ENCODE measurements at places on chromosomes 11 and 22.

DNA sequence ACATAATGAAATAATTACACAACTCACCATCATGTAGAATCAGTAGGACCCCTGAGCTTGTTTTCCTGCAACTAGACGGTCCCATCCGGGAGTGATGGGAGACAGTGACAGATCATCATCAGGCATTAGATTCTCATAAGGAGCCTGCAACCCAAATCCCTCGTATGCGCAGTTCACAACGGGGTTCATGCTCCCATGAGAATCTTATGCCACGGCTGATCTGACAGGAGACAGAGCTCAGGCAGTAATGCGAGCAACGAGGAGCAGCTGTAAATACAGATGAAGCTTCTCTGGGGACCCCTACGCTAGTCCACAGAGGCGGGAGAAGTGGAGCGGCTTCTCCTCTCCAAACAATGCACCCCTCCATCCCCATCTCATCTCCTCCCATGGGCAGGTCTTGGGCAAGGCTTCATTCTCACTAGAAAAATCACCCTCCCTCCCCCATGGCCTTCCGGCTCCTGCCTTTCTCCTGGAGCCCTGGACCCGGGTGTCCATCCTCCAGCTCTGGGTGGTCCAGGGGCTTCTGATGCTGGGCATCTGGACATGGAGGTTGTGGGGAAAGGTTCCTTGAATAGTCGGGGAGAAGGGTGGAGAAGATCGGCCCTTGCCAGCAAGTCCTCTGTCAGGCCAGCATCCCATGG, 16.2 kb upstream of the RAC2 start:
- no peak for DNase-seq

DNA sequence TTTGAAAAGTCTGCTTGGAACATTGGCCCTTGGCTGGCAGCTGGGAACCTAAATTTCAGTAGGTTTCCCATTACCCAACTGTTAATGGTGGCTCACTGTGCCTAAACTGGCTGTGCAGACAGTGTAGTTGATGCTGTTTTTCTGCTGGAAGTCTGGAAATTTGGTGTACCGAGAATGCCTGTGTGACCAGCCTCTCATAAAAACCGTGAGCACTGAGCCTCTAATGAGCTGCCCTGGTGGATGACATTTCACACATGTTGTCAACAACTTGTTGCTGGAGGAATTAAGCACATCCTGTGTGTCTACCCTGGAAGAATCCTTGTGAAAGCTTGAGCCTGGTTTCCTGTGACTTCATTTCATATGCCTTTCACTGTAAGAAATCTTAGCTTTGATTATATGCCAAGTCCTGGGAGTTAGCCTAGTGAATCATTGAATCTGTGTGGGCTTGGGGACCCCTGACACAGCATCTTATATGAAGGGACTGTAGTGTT, 131.1 kb downstream of the LDLRAD3 start:
- no peak for DNase-seq

- peak; percentile 2 for DNase-seq
Observed at GRCh38 chr22:26172389-26172990, 3.2 kb downstream of the SEZ6L start.

DNA sequence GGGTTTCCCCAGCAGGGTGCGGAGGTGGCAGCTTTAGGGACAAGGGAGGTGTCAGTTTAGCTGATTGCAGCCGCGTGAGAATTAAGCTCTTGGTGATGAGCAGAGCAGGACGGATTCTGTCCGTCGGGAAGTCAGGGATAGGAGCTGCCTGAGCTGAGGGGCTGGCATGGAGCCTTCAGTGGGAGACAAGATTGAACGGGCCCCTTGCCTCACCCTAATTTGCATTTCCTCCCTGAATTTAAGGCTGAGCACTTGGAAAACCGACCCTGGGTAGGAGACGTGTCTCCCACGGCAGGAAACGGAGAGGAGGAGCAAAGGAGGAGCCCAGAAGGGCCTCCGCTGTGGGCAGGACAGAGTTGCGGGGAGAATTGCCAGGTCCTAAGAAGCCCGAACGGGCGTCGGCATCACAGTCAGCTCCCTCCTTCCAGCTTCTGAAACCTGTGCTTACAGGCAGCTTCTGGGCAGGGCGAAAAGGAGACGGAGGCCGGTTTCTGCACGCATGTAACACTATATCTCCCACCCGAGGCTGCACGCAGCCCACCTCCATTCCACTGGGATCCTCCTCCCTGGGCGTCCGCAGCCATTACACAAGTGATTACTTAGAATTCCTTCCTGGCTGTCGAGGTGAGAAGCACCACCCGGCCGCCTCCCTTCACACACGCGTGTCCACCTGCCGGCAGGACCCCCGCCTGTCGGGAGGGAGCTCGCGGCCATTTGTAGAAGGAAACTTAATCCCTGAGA, 345.8 kb downstream of the BRD1 start:
- DNase-seq, result no peak

DNA sequence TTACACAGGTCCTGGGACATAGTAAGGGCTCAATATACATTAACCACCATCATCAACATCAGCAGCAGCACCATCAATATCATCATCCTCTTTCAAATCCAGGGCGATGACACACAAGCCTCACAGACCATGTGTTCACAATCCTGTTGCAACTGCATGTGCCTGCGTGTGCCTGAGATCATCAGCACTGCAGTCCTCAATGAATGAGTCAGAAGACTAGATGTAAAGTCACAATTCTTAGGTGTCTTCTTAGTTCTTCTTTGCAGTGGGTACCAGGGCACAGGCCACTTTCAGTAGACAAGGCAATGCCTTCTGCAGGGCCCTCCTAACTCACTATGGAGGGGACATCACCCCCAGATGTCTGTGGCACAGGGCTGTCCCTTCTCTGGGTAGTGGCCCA, 111.1 kb downstream of the MYO18B start:
- no peak for DNase-seq

- no peak for DNase-seq
Observed at GRCh38 chr22:48602805-48603518, 1224.7 kb downstream of the BRD1 start.

GRCh38 chr11:104570078-104570701, 328.1 kb downstream of the CASP12 start:
- DNase-seq, result no peak

GRCh38 chr11:122795307-122795706, 43.0 kb upstream of the CRTAM start:
- DNase-seq, result no peak

DNA sequence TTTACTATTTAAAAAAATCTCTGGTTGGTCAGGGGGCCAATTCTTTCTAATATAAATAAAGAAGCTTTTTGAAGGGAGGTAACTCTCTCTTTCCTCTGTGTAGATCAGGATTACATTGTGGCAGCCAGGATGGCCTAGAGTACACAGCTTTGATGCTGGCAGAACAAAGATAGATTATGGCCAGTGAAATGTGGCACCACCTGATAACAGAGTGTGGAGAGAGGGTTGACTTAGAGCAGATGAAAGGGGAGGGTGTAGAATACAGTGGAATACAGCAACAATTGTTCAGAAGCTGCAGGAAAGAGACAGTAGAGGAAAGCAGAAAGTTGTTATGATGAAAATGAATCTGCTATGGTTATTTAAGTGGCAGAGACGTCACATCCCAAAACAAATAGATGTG, 99.0 kb downstream of the FAR1 start:
- DNase-seq, result no peak

DNA sequence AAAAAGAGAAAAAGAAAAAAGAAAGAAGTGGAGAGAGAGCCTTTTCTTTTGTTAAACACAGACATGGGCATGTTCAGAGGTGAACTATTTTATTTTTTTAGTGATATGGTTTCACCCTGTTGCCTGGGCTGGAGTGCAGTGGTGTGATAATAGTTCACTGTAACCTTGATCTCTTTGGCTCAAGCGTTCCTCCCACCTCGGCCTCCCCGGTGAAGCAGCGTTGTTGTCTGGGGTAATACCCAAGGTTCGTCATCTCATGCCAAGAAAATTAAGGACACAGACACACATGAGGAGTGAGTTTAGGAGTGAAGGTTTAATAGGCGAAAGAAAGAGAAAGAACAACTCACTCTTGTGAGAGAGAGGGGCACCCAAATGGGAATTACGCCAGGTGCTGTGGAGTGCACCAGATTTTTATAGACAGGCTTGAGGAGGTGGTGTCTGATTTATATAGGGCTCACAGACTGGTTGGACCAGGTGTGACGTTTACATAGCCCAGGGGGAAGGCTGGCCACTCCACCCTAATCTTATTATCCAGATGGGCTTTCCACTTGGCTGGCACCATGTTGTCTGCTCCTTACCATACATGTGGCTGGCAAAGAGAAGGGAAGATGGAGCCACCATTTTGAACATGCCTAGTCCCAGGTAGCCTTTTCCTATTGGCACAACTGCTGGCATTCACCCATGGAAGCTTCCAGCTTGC, 42.3 kb downstream of the GRAMD1B start:
- no peak for DNase-seq

DNA sequence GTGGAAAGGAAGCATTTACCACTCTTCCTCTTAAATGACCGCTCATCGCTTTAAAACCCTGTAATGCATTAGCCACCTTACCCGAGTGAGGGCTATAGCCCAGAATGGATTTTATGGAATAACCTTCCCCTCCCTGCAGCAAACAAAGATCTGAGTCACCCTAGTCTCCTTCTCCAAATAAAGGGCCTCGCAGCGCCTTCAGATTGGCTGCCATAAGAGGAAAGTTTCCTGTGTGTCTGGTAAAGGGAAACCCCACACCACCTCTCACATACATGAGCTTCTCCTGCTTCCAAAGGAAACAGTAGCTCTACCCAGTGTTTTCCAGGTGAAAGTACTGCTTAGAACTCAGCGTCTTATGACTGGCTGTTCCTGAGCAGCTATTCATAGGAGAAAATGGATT, 47.8 kb downstream of the PPP2R1B start:
- DNase-seq, result no peak

- DNase-seq, result no peak
Observed at GRCh38 chr22:31177420-31178162, 17.6 kb downstream of the RNF185 start.

- DNase-seq, result no peak
Observed at GRCh38 chr11:62061356-62062222, 62.2 kb upstream of the INCENP start.

DNA sequence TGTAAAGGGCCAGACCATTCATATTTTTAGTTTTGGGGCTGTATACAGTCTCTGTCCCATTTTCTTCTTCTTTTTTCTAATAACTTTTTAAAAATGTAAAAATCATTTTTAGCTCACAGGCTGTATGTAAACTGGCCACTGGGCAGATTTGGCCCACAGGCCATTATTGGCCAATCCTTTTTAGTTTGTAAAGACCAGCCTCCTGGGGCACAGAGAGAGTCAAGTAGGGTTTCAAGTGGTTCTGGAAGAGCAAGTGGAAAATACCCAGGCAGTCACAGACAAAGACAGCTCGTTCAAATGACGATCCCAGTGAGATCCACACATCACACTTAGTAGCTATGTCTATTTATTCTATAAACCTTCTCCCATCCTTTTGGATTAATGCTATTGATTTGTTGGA, 150.2 kb upstream of the ARHGAP20 start:
- DNase-seq, result no peak

DNA sequence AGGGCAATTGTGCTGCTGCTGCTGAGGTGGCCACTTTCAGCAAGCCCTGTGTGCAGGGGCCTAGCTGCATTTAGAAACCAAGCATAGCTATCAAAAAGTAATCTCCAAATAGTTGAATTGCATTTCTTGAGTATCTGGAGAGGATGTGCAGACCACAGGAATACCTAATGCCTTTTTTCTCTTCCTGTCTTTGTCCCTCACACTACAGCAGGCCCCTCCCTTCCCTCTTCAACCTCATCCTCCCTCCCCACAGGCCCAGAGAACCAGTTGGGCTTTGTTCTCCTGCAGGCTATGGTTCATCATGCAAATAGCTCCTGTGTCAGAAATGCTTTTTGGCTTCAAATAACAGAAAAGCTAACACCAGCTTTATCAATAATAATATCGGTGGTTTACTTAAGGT, 47.7 kb downstream of the DKK3 start:
- no peak for DNase-seq

GRCh38 chr22:35921777-35922176, 106.8 kb downstream of the RBFOX2 start:
- DNase-seq, result peak; percentile 19

DNA sequence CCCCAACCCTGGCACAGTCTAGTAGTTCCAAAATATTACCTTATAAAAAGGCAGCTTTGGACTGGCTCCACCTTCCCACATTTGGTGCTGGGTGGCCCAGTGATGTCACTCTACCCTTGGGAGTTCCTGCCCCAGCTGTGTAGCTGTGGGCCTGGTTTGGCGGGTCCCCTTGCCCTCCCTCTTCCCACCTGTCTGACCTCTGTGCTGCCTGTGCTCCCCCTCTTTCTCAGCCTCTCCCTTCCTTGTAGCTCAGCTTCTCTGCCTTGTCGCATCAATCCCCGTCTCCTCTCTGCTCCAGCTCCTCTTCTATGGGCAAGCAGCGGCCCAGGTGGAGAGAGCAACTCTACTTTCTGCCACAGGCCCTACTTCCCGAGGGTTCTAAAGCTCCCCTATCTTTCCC, 54.6 kb downstream of the CHRDL2 start:
- DNase-seq, result no peak

- DNase-seq, result no peak
Observed at GRCh38 chr11:20097319-20098221, 62.7 kb downstream of the DBX1 start.

DNA sequence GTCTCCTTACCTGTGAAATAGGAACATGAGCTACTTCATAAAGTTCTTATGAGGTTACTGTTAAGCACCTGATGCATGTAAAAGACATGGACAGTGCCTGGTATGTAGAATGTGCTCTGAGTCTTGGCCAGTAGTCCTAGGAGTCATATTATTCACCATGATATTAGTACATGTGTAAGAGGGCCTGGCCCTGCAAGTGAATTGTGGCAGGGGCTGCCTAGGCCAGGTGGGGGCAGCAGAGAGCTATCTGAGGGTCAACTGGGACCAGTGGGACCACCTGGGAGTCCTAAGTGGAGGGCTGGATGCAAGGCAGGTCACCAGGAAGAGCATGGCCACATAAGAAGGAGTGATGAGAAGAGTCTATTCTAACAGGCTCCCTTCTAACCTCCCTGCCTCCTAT, 529.5 kb downstream of the SOX6 start:
- DNase-seq, result no peak

DNA sequence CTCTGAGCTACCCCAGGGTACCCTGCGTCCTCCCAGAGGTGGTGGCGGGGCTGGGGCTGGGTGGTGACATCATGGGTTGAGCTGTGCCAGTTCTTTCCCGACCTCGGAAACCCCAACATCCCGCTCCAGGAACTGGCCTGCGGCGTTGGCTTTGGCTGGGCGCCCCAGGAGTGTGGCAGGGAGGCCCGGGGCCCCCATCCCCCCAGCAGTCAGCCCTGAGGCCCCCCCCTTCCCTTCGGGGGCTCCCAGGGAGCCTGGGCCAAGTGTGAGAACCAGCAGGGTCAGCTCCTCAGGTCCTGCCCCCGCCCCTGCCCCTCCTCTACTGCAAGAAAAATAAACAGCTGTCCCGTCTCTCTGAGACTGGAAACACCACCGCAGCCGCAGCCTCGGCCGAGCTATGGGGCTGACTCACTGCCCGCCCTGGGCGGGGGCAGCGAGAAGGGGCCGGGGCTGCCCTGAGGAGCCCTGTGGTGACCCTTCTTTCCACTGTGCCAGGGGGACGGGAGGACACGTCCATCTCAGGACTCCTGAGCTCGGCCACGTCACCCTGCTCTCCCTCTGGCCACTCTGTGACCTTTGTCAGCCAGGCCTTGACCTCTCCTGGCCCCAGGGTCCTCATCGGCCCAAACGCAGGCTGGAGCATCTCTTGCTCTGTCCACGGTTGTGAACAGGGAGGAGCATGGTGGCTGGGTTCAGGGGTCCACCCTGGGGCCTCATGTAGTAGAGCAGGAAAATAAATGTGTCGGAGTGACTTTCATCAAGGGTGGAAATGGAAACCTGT, 73.4 kb downstream of the WNT7B start:
- DNase-seq, result no peak

GRCh38 chr11:27677108-27677507, 23.1 kb downstream of the BDNF start:
- no peak for DNase-seq

GRCh38 chr11:75169101-75169885, 18.4 kb downstream of the SLCO2B1 start:
- no peak for DNase-seq

All from stimulated activated naive CD4-positive, alpha-beta T cell treated with Interleukin-2 at 50 U/mL for 16 hours (primary cell).